Activated CD4-positive, alpha-beta T cell treated with anti-CD3 and anti-CD28 coated beads, Interleukin-2, amount 50 U/mL, for 16 hours (primary cell): ENCODE measurements at places on chromosomes 4 and X.

DNA sequence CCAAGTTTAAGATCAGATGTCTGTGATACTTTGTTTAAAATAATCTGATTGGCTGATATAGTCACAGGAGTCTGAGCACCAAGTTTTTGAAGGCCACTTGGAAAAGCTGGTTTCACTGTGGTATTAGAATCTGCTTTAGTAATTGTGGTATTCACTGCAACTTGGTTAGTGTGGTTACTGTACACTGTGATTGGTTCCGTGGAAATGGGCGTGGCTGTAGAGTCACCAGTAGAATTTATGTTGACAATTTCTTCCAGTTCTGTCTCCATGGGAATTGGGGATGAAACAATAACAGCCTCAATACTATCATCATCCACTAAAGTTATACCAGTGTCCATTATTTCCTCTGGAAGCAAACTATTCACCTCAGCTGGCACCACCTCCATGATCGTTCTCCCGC lies 26.2 kb downstream of the LIN54 start:
- no peak for DNase-seq

DNA sequence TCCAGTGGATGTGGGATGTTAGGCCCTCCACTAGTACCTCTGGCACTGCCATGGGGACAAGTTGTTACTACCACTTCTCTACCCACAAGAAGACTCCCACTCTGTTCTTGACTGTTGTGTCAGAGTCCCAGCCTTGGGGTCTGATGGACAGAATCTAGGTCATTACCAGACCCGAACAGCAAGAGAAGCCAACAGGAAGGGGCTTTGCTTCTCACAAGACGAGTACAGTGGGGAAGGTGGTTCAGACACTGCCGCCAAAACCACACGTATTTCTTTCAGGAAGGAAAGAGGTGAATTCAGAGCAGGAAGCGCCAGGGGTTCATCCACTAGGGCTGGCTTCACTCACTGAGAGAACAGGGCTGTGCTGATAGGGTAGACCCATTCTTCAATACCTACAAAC lies 161.3 kb upstream of the KIT start:
- DNase-seq = no peak

DNA sequence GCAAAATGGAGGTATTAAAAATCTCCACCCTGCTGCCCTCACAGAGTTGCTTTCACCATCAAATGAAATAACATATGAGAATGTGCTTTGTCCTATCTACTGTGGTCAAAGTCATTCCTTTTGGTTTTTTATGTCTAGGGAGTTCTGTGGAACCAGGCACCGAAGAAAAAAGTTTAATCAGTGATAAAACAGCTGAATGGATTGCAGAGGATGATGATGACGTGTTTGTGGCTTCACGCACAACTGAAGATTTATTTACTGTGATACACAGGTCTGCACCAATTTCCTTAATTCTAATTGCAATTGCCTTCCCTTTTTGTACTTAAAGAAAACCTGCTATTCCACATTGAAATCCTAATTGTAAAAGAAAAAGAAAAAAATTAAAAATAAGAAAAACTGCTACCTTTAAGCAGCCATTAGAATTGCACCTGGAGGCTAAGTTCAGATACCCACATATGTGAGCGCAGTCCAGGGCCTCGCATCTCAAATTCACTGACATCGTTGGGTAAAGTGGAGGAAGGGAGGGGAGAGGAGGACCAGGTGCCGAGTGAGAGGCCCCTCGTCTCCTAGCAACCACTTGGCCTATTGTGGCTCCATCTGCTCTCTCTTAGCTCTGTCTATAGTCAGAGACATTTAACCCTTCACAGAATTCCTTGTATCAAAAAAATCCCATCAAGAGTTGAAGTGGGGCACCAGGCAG lies 10.5 kb upstream of the RTL5 start:
- no peak for DNase-seq

GRCh38 chrX:9860826-9861225 lies 74.6 kb downstream of the SHROOM2 start:
- DNase-seq = no peak
